ENCODE measurements at places on chromosomes 7 and 10.

DNA sequence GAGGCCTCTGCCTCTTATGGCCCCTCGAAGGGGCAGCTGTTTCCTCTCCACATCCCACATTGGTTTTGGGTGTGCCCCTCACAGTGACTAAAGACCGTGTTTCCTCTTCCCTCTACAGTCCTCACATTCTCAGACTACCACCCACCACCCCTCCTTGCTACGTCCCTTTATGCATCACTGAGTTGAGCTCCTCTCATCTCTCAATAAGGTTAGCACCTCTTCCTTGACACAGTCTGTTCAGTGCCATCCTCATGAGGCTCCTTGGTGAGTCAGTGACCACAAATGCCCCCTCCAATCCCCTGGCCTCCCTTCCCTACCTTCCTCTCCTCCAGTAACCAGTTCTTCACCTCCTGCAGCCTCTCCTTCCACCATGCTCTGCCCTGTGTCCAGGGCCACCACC, 239.1 kb upstream of the MYO3A start:
- DNase-seq: no peak

- DNase-seq: no peak
Measured at GRCh38 chr10:125071008-125071407, 89.4 kb downstream of the CTBP2 start.

GRCh38 chr10:44389150-44389549, 4.3 kb upstream of the CXCL12 start:
- DNase-seq: no peak

- DNase-seq: peak; percentile 41
Measured at GRCh38 chr10:79046741-79047583, 21.8 kb upstream of the ZMIZ1 start.

- DNase-seq: no peak
Measured at GRCh38 chr7:1033546-1034145, 10.7 kb upstream of the GPR146 start.

DNA sequence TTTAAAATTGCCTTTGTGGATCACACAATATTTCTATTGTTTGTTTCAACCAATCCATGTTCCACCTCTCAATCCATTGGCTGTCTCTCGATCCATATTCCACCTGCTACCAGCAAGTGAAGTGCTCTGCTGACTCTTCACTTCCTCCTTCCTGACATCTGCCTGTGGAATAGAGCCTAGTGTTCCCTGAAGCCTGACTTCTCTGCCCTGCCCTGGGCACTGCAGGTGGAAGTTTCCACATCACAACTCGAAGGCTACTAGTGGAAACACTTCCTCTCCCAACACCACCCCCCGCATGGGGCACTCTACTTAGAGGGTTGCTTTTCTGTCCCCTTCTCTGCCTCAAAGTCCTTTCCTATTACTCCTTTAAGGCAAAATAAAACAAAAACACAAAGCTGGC, 563.8 kb upstream of the IGFBP3 start:
- no peak for DNase-seq

GRCh38 chr10:57482259-57482658, 785.4 kb downstream of the IPMK start:
- DNase-seq: no peak

DNA sequence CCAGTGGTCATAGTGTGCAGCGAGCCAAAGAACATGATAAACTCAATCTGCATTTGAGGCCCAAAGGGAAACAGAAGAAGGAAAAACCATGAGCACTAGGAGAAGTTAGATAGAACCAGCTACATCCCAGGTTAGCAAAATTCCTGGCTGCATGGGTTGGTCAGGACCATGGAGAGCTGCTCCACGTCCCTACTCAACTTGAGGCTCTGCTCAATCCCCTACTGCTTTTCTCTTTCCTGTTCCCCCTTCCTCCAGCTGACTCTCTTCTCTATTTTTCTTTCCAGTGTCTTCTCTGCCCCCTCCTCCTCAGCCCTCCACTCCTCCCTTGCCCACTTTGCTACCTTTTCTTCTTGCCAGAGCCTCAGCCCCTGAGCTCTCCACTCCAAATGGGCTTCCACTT, 21.9 kb upstream of the VSIR start:
- no peak for DNase-seq

GRCh38 chr10:55063811-55064210, 262.8 kb upstream of the PCDH15 start:
- DNase-seq: no peak

DNA sequence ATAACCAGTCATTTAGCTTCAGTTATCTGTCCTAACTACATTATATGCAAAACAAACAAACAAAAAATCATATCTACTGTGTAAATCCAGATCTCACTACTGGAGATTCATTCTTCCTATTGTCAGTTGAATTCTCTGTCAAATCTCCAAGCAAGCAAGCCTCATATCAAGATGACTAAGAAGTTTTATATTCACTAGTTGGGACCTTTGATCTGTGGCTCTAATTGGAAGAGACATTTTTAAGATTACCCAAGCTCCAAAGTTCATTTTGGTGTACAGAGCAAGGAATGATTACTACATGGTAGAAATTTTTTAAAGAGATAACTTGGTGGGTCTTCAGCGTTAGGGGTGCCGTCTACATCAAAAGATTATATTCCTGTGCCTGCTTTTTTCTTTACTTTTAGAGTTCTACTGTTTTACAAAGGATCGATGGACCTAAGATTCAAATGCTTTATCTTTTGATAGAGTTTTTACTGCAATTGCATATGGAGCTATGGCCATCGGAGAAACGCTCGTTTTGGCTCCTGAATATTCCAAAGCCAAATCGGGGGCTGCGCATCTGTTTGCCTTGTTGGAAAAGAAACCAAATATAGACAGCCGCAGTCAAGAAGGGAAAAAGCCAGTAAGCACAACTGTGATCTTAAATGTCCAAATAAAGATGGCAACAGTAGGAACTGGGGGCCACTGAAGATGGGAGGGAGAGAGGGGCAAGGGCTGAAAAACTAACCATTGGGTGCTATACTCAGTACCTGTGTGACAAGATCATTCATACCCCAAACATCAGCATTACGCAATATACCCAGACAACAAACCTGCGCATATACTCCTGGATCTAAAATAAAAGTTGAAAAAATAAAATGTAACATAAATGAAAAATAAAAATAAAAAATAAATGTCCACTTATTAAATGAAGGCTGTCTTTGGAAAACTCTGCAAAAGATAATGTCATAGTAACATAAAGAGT, 47.9 kb downstream of the SP8 start:
- no peak for DNase-seq

GRCh38 chr7:7127773-7128172, 54.6 kb upstream of the C1GALT1 start:
- no peak for DNase-seq

GRCh38 chr10:93337309-93337721, 144.8 kb downstream of the MYOF start:
- DNase-seq: no peak

- peak; percentile 92 for DNase-seq
Measured at GRCh38 chr10:93386631-93387369, 95.3 kb downstream of the MYOF start.

DNA sequence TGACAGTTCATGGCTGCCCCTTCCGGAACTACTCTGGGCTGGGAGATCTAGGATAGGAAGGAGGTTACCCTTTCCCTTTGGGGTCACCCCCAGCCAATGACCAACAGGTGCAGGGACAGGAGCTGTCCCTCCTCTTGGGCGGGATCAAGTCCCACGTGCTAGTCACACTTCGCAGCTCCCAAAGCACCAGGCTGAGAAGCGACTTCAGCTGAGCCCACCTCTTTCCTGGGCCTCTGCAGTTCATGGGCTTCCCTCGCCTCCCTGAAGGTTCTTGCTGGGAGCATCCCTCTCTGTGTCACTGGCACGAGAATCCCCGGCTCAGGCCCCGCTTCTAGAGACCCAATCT, 115.5 kb downstream of the FAM53B start:
- DNase-seq: no peak

DNA sequence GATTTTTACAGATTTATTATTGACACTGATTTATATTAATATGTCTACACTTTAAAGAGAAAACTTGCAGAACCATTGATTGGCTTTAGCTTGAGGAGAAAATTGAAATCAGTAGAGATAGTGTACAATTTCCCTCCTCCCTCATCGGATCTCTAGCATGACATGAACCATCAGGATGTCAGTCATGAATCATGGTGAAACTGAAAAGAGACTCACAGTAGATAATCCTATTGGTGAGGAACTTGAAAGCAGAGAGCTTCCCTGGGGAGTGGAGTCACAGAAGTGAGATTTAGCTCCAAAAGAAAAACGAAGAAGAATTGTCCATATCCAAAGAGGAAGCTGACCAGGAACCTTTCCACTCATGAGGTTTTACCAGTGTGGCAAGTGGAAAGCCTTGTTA, 346.8 kb downstream of the ABCA13 start:
- peak; percentile 44 for DNase-seq

DNA sequence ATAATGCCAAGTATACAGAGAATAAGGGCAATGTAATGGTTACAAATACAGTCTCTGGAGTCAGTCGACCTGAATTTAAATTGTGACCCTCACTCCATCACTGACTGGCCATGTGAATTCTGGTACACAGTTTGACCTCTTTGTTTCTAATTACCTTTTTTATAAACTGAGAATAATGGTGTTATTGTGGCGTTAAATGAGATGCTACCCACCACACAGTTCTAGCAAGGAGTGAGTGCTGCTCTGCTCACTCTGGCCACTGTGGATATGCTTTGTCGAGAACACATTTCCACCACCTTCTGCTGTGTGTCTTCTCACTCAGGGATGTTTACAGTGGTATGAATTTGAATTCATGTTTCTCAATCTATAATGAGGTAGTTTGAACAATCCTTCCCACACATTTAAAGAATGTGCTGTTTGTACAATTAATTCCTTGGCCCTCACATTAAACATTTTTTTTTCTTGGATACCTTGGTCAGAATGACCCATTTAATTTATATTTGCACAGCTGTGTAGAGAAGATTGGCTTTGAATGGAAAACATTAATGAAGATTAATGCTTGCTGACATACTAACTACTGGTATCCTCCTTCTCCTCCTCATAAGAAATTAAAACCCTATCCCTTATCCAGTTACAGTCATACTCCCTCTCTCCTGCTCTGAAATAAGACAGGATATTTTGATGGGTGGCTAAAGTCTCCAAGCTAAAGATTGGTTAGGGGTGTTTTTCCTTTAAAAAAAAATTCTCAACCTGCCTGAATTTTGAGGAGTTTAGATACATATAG, 42.4 kb downstream of the PLCE1 start:
- DNase-seq: no peak

GRCh38 chr7:32357535-32358277, 132.5 kb downstream of the LSM5 start:
- DNase-seq: no peak

DNA sequence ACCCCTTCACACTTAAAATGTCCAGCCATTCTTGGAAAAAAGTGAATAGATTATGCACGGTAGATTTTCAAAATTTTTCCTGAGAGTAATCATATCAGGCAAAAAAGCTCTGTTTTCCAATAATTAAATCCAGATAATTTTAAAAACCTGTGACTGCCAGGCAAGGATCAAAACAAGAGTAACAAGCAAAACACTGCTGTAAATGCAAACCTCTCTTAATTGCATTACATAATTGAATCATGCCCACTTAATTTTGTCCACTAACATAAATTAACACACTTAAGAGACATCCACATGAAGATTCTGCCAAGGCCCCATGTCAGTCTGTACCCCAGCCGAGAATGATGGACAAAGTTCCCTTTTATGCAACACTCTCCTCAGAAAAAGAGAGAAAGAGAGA, 135.3 kb downstream of the FGFR2 start:
- DNase-seq: no peak
